ENCODE measurements at places on chromosomes 6 and 20.
A peak's percentile ranks its signal among the peaks of the same experiment; 100 is the strongest.

GRCh38 chr6:56889492-56889891, 65.4 kb upstream of the BEND6 start:
- no peak for DNase-seq

- DNase-seq, result no peak
Measured at GRCh38 chr20:37380864-37381579, 35.1 kb downstream of the SRC start.

- no peak for DNase-seq
Measured at GRCh38 chr6:41135062-41135832, 18.9 kb downstream of the TREML1 start.

DNA sequence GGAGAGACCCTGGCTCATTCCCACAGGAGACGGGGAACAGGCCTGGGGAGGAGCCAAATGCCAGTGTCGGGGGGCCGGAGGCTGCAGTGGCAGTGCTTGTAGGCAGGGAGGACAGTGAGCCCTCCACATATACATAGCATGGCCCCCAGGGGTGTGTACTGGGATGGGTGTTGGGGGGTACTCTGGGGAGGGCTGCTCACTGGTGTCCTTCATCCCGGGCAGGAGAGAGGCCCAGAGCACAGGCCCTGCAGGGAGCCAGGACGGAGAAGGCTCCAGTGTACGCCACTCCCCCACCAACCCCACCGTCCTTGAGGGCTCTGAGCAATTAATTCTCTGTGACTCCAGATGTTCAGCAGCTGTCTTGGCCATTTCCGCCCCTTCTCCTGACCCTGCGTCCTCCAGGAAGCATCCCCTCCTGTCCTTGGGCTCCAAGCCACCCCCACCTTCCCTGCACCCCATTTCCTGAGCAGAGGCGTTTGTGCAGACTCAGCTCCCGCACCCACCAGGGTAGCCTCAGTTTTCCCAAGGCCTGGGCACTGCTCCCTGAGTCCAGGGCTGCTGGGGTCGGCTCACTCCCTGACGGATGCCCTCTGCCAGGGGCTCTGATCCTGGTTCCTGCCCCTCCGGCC, 3.4 kb upstream of the ABHD16B start:
- no peak for DNase-seq

- DNase-seq, result no peak
Measured at GRCh38 chr20:8361006-8361652, 229.1 kb downstream of the PLCB1 start.

DNA sequence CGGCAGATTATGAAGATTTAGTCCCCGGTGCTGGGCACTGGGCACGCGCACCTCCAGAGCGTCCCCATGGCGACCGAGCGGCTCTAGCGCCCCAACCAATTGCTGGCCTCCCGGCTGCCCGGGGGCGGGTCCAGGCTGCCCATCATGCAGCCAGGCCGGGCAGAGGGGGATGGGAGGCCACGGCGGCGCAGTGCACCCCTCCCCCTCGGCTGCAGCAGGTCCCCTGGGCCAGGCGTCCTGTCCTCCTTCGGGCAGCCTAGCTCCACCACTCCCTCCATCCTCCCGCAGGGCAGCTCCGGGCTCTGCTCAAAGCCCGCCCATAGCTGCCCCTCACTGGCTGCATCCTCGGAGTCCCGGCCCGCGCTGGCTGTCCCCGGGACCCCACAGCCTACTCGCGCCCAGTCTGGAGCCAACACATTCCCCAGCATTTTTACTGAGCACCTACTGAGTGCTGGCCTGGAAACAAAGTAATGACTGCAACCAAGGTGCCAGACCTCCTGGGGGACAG, 99.4 kb downstream of the ASXL1 start:
- no peak for DNase-seq

- DNase-seq, result no peak
Measured at GRCh38 chr6:105189026-105189820, 9.4 kb upstream of the POPDC3 start.

GRCh38 chr6:11270030-11271027, 37.9 kb upstream of the NEDD9 start:
- DNase-seq, result no peak

DNA sequence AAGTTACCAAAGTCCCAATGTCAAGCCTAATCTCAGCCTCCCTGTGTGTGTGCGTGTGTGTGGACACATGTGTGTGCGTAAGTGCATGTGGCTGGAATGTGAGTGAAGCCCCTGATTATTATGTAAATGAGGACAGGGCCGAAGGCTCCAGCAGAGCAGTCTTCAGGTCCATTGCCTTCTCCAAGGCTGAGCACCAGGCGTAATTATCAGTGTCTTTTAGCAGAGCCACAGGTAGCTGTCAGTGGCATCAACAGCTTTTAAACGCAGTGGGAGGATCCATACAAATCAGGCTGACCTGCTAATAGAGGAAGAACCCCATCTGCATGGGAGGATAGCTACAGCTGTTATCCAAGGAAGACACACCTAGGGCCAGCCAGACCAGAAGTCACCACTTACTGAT, 324.3 kb upstream of the MOCS1 start:
- DNase-seq, result no peak

DNA sequence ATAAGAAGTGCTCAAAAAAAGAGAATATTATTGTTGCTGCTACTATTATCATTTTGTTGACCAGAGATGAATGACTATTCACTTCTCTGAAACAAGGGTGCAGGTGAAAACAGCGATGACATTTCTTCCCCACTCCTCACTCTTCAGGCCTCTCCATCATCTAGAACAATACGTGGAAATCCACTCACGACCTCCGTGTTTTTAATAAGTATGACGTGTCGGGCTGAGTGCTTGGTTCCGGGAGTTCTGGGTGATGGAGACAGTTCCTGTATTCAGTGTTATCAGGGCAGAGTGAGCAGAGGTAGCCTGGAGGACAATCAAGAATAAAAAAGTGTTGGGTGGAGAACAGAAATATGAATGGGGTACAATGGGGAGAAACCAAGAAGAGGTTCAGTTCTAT, 130.0 kb upstream of the ZNF217 start:
- no peak for DNase-seq

GRCh38 chr6:11810039-11810541, 31.5 kb upstream of the ADTRP start:
- DNase-seq, result no peak

- DNase-seq, result no peak
Measured at GRCh38 chr20:33019465-33020277, 11.8 kb upstream of the BPIFB6 start.

DNA sequence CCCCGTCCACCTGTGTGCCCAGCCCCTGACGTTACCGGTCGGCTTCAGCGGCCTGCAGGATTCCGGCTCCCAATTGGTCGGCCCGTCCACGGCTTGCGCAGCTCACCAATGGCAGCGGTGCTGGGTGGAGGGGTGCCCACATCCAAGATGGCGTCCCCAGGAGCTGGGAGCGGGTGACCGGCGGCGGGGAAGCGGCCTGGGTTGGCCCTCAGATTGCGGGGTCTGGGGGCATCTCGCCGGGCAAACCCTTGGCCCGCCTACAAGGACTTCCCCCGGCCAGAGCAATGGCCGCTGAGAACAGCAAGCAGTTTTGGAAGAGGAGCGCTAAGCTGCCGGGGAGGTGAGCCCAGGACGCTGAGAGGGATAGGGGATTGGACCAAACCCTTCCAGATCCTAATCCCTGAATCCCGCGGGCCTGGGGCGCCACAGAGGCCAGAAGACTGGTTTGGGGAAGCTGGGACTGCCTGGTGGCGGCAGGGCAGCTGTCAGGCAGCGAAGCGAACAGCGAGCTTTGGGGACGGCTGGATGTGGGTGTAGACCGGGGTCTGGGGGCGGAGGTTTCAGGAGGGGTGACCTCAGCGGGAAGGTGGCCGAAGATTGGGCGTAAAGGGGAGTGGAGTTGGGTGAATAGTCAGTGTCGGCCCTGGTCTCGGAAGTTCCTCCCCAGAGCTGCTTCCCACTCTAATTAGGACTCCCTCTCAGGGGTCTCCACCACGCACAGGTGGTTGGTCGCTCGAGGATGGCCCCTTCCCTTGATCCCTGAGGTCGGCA, at the start of the genes TBC1D22B and TMEM217:
Gene TBC1D22B, plus strand, starts transcription at position 139 of the 771 bp plus-strand sequence. Its CDS starts 146 bp downstream, at position 285.
Gene TMEM217, minus strand, starts transcription at position 511 of the 771 bp plus-strand sequence. CDS start 39,114 bp downstream, outside the sequence.
- peak; percentile 91 for DNase-seq

DNA sequence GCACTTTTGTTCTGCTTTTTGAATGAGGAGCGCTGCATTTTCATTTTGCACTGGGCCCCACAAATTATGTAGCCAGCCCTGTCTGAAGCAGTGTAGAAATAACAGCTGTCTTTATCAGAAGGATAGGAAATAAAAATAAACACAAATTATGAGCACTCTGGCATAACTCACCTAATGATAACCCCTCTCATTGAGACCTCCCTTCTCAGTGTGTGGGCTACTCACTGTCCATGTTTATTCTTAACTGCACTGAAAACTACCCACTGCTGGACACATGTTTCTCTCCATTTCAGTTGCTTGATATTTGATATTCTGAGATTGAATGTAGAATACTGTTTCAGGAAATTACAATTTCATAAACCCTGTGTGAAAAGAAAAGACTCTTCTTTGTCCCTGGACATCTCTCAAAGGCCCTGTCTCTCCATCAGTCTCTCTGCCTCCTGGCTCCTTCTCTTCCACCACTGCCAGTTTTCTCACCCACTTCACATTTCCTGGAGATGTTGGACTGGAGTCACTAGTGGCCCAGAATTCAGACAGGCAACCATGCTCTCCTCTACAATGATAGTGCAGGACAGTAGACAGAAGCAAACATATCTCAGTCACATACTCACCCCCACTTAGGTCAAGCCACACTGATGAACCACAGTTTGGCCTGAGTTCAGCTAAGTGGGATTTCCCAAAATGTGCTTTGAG, 29.6 kb upstream of the SAYSD1 start:
- no peak for DNase-seq

DNA sequence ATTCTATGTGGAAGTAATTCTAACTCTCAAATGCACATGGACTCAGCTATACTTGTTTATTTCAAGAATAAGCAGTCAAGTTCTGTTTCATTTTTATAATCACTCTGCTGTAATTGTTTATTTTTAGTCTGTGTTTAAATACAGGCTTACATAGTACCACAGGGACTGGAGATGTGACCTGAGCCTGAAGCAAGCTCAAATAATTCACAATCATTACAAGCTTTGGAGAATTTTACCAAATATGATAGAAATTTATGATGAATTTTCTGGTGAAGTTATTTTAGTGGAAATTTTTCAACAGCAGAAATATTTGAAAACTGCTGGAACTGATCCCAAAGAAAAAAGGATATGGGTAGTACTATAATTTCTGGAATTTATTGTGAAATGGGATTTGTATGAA, 41.6 kb upstream of the DSE start:
- no peak for DNase-seq

DNA sequence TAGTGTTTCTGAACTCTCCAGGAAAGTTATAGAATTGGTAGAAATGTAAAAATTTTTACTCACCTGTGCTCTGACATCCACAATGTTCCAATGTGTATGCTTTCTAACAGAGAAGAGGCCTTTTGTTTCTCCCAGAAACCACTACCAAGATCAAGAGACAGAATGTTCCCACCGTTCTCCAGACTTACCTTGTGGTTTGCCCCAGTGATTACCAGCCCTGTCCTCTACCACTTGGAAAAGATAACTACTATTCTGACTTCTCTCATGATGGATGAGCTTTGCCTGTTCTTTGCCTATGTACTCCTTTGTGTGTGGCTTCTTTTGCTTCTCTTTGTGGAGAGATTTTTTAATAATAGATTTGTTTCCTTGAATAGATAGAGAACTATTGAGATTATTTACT, 173.0 kb upstream of the SCGN start:
- no peak for DNase-seq

- no peak for DNase-seq
Measured at GRCh38 chr6:17032590-17032987, 69.3 kb upstream of the STMND1 start.

GRCh38 chr6:41939848-41940758, 1.5 kb downstream of the CCND3 start:
- DNase-seq, result no peak

DNA sequence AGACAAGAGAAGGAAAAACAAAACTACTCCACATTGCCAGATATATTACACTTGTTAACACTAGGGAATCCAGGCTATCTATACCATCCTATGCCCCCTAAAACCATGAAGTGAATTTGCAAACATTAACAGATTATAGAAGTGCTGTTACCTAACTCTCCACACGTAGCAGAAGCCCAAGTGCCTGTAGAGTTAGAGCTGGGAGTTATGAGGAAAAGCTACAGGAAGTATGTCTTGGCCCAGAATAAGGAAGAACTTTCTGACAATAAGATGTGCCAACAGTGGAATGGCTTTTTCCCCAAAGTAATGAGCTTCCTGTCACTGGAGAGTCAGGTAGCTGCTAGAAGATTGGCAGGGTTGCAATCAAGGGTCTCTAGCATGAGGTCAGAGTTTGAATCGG, 32.5 kb downstream of the ADGRG6 start:
- DNase-seq, result no peak

DNA sequence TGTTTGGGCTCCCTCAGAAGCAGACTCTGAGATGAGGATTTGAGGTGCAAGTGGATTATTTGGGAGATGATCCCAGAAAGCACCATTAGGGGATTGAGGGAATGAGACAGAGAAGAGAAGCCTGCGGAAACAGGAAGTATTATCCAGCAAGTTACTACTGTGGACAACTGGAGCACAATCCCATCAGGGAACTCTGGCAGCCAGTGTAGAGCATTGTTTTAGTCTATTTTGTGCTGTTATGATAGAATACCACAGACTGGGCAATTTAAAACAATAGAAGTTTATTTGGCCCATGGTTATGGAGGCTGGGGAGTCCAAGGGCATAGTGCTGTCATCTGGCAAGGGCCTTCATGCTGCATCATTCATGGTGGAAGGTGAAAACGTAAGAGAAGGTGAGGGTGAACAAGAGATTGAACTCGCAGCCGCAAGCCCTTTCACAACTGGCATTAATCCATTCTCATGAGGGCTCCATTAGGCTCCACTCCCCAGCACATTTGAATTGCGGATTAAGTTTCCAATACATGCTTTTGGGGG, 43.5 kb upstream of the SLC9A8 start:
- DNase-seq, result no peak

DNA sequence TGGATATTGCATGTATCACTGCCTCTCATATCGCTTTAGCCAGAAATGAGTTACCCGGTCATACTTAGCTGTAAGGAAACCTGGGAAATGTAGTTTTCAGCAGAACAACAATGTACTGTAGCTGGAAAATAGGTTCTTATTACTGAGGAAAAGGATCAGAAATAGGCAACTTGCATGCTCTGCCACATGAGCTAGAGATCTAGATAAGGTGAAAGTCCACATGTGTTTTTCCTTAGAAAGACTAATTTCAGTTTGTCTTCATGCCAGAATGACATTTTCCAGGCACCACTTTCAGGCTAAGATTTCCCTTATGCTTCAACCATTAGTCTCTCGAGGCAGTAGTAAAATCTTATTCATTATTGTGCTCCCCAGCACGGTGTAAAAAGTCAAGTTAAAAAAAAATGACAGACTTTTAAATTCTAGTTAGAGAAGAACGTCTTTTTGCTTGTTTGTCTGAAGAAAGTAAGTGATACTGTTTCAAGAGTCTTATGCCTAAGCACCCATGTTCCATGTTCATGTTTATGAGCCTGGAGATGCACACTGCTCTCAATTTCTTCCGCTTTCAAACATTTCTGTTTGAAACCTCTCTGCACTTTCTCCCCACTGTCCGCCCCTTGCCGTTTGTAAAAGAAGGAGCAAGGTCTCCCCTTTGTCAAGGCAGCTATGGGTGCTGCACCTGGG, 67.6 kb downstream of the ZNF831 start:
- no peak for DNase-seq

GRCh38 chr20:46232539-46232938, 75.8 kb downstream of the CDH22 start:
- no peak for DNase-seq

GRCh38 chr6:46456297-46456696, 35.0 kb downstream of the RCAN2 start:
- DNase-seq, result no peak

GRCh38 chr6:19270616-19271015, 566.6 kb upstream of the ID4 start:
- no peak for DNase-seq

All from stimulated activated CD4-positive, alpha-beta T cell treated with anti-CD3 and anti-CD28 coated beads, TNF-alpha, amount 100 ng/mL, for 4 hours (primary cell).